NCI-H1417 (cell line): ENCODE measurements at places on chromosomes 11 and 22.

DNA sequence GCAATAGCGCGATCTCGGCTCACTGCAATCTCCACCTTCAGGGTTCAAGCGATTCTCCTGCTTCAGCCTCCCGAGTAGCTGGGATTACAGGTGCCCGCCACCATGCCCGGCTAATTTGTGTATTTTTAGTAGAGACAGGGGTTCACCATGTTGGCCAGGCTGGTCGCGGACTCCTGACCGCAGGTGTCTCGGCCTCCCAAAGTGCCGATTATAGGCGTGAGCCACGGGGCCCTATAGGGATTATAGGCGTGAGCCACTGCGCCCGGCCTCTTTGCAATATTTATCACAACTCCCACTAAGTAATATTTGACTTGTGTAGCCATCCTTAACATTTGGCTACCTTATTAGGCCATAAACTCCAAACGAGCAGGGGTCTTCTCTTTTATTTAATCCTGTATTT, 879 bp upstream of the CUL5 start:
- no peak for DNase-seq

- no peak for DNase-seq
Observed at GRCh38 chr11:64659417-64660144, 63.4 kb downstream of the NRXN2 start.

DNA sequence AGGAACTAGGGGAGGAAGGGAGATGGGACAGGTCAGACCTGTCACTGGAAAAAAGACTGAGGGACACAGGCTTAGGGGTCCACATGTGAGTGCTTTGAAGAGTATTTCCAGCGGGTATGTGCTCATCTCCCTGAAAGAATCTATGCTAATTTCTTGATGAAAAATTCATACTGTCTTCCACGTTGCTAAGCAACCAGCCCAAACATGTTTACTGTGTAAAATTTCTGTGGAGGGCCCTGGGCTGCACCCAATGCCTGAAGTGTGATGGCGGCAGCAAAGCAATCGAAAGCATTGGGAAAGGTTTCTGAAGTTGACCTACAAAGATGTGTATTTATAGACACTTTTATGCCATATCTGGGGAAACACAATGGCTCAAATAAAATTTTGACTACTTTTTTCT, 7.4 kb downstream of the SYT13 start:
- no peak for DNase-seq

DNA sequence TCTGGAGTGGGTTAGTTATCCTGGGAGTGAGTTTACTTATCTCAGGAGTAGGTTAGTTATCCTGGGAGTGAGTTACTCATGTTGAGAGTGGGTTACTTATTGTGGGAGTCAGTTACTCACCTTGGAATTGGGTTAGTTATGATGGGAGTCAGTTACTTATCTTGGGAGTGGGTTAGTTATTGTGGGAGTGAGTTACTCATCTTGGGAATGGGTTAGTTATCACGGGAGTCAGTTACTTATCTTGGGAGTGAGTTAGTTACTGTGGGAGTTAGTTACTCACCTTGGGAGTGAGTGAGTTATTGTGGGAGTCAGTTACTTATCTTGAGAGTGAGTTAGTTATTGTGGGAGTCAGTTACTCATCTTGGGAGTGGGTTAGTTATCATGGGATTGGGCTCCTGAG, 49.6 kb upstream of the B3GAT1 start:
- DNase-seq = no peak

GRCh38 chr22:45179276-45180049, 15.7 kb downstream of the NUP50 start:
- DNase-seq = no peak

GRCh38 chr22:44697423-44698141, 4.4 kb upstream of the PRR5 start:
- peak; percentile 44 for DNase-seq

- DNase-seq = no peak
Observed at GRCh38 chr11:40328890-40329614, 1130.4 kb downstream of the LRRC4C start.

- DNase-seq = no peak
Observed at GRCh38 chr11:41382927-41383326, 76.5 kb downstream of the LRRC4C start.

GRCh38 chr22:43176090-43176489, 10.8 kb downstream of the TTLL12 start:
- DNase-seq = no peak

DNA sequence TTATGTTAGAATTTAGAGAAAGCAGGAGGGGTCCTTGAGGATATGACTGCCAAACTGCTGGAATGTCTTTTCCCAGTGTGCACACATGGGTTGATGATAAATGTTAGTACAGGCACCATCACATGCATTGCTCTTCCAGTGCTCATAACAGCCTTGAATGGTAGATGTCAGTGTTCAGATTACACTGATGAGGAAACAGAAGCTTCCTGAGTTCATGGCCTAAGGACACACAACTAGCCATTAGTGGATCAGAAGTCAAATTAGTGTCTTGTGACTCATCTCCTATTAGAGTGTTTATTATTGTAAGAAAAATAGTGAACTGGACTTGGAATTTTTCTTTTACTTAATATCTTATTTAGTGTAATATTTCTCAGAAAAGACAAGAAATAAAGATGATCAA, 241.5 kb downstream of the DDX10 start:
- no peak for DNase-seq

DNA sequence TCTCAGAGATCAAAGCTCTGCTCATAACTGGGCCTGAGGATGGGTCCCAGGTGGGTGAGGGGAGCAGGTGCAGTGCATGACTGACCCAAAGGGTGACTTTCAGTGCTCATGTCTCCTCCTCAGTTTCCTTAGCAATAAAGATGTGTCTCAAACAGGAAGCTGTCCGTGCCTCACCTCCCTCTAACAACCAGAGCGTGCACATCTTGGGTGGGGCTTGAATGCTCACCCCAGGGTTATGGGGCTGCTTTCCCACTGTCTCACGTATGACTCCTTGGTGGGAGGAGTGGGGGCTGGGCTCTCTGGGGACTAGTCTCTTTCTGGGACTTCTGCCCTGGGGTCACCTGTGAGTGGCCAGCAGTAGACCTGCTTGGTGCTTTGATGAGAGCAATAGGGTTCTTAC, 53.9 kb upstream of the PHOX2A start:
- no peak for DNase-seq

DNA sequence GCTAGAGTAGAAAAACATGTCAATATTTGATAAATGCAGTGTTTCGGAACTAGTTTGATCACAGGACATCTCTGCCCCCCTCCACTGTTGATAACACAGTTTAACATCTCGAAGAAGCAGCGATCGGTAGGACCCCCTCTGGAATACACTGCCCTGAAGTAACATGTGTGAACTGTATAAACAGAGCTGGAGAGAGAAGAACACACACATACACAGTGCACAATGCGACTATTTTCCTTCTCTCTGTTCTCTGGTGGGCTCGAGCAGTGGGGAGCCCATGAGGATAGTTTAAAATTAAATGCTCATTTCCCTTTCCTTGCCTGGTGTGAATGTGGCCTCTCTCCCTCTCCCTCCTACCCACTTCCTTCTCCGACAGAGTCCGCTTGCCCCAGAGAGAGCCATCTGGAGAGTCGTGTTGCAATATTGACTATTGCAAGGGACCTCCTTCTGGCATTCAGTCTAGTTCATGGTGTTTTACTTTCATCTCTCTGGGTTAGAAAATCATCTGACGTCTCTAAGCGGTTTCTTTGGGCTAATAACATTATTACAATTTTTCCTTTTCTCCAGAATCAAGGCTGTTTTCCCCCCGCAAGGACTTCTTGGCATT, 51.6 kb upstream of the BARX2 start:
- no peak for DNase-seq

GRCh38 chr11:102647430-102647829, 22.3 kb upstream of the MMP20 start:
- no peak for DNase-seq

DNA sequence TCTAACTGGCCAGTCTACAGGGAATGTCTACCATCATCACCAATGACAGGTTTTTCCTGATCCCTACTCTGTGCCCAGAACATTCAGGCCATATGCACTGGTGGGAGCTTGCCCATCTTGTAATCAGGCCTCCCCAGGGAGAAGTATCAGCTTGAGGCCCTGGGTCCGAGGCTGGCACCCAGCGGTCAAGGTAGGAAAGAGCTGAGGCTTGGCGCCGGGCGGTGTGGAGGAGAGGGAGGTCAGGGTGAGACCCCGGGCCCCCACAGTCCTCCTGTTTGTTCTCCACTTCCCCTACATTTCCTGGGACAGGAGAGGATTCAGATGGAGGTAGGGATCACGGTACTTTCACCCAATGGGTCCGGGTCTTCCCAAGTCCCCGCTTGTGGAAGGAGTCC, 15.5 kb downstream of the TSKU start:
- DNase-seq = no peak

DNA sequence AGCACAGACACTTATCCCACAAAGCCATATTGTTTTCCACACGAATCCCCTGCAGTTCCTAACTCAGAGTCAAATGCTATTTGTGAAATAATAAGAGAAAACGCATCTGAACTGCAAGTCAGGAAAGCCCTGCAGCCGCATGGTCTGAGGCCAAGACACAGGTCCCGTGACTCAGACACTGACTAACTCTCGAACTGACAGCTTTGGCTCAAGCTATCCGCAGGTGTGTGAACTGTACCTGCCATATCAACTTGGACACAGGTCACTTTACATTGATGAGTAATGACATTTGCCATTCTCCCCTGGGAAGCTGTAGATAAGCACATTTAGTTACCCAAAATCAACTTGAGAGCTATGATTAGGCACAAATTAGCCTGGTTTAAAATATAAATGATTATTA, 34.9 kb upstream of the NFRKB start:
- no peak for DNase-seq
